ENCODE measurements at places on chromosomes 16 and 17.
A peak's percentile ranks its signal among the peaks of the same experiment; 100 is the strongest.

DNA sequence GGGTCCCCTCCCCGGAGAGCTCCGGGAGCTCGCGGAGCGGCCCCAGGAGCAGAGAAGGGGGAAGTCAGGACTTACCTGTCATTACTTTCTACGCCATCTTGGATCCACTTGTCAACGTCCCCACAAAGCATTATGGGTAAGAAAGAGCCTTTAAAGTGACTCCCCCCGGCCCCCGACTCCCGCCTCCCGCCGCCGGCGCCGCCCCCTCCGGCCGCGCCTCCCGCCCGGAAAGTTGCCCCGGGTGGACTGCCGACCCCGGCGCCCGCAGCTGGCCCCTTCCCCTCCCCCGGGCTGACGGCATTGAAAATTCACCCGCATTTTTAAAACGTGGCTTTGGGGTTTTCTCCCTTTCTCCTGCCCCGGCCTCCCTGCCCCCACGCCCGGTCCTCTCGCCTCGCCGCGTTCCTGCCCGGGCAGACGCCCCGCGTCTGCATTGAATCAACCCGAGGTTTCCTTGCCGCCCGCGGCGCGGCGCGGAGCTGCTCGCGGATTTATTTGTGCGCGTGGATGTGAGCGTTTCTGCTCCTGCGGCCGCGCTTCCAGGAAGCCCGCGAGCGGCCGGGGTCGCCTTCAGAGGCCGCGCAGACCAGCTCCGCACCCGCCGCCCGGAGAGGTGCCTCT lies at the start of gene HELZ:
TSS of gene HELZ (minus strand) at position 124 of the 621 bp plus-strand sequence. CDS start 26,392 bp downstream, outside the sequence.
- DNase-seq: peak; percentile 82

GRCh38 chr16:66693149-66693548 lies 3.4 kb downstream of the CMTM4 start:
- DNase-seq: no peak

- DNase-seq: no peak
Observed at GRCh38 chr16:89067677-89068443, 25.8 kb upstream of the ACSF3 start.

DNA sequence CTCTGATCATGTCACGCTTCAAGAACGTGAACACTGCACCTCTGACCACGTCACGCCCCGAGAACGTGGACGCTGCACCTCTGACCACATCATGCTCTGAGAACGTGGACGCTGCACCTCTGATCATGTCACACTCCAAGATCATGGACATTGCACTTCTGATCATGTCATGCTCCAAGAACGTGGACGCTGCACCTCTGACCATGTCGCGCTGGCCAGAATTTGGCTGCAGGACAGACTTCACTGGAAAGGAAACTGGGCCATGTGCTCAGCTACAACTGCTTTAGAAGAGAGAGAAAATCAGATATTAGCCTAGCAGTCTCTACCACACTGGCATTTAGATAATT lies 182.7 kb downstream of the RPTOR start:
- DNase-seq: no peak

GRCh38 chr17:55722016-55722736 lies 488 bp downstream of the TMEM100 start:
- DNase-seq: no peak

DNA sequence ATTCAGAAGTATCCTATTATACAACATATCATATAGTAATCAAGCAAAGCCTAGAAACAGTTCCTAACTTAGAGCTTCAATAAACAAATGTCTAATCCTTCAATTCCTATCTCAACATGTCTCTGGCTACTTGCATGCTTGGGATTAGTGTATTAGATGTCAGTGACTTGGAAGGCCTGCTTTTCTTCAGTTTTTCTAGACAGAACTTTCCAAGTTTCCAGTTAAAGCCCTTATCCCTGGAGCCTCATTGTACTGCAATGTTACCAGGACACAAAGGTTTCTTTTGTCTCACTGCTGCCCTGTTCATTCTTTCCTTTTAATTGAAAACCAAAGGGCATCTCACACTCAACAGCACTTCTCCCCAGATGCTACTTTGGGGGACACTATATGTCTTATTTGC lies 16.5 kb downstream of the PSME3IP1 start:
- no peak for DNase-seq

GRCh38 chr16:50252082-50252611 lies 14.2 kb upstream of the ADCY7 start:
- DNase-seq: no peak

GRCh38 chr17:49968405-49969133 lies 421 bp upstream of the DLX4 start:
- peak; percentile 76 for DNase-seq

GRCh38 chr17:601244-601925 lies 113.3 kb downstream of the VPS53 start:
- DNase-seq: no peak

DNA sequence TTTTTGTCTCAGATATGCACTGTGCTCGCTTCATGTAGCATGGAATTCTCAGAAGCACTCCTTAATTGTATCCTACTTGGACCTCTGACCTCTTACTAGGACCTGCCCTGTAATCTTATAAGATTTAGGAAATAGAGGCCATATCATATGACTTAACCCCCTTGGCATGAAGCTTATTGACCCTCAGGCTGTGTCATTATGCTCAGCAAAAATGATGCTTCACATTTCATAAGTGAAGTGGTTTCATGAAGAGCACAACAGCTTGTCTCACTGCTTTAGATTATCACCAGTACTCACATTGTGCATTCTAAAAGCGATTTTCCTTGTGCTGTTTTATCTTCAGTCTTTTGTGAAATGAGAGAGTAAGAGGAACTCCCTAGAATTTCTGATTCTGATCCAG lies 6.4 kb downstream of the PHKB start:
- DNase-seq: no peak

DNA sequence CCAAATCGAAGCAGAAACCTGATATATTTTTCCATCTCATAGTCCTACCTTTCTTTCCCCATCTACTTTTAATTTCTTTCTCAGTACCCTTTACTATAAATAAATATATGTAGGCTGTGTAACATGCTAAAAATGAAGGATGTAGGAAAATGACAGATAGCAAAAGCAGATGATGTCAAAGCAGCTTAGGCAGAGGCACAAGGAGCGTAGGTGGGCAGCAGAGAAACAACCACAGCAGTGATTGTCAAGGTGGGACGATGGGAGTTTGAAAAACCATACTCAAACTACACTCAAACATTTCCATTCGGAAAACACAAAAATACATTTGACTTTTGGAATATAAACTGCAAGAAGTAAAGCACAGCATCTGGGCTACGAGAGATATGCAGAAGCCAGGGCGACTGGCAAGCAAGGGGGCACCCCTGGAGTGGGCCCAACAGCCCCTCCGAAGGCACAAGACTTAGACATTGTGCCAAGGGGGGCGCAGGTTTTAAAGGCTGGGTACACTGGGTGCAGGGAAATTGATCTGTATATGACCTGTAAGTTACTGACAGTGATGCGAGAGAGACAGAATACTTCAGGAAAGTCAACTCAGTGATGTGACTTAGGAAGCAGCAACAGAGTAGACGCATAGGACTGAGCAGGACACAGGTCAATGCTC lies 31.1 kb downstream of the SNN start:
- DNase-seq: no peak

GRCh38 chr16:476039-476438 lies 50.6 kb downstream of the RAB11FIP3 start:
- DNase-seq: no peak

- DNase-seq: no peak
Observed at GRCh38 chr17:45332989-45333701, 16.3 kb upstream of the MAP3K14 start.

DNA sequence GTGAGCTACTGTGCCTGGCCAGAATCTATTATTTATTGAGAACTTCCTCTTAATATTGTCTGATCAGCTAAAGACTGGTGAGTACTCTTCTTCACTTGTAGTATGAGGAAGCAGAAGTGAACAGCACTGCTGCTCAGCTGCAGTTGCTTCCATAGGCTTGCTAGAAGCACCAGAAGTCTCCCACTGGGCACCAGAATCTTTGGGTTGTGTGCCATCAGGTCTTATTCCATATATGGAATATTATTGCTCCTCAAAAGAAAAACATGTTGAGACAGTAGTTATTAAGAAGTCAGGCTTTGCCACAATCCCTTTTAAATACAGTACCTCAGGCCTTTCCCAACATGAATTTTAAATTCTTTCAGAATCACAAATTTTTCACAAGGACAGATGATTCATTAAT lies 17.2 kb downstream of the SNTB2 start:
- no peak for DNase-seq

DNA sequence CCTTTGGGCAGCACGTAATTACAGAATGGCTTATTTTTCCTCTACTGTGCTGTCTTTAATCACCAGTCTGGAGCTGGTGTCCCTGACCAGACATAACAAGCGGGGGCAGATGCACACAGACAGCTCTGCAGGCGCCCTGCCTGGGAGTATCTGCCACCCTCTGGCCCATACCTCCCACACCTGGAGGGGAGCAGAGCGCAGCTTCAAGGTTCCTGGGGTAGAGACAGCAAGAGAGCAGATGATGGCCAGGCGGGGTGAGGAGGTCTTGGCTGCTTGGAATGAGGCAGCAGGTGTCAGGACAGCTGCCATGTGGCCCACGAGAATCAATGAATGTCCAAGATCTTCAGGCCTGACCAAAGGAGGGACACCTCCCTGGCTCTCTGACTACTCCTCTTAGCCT lies 23.8 kb downstream of the TMEM94 start:
- DNase-seq: no peak

- DNase-seq: no peak
Observed at GRCh38 chr17:79831265-79832217, 7.7 kb downstream of the CBX4 start.

GRCh38 chr17:77118251-77118928 lies 22.4 kb upstream of the SEC14L1 start:
- no peak for DNase-seq

GRCh38 chr17:8532021-8532420 lies 96.3 kb downstream of the NDEL1 start:
- no peak for DNase-seq

DNA sequence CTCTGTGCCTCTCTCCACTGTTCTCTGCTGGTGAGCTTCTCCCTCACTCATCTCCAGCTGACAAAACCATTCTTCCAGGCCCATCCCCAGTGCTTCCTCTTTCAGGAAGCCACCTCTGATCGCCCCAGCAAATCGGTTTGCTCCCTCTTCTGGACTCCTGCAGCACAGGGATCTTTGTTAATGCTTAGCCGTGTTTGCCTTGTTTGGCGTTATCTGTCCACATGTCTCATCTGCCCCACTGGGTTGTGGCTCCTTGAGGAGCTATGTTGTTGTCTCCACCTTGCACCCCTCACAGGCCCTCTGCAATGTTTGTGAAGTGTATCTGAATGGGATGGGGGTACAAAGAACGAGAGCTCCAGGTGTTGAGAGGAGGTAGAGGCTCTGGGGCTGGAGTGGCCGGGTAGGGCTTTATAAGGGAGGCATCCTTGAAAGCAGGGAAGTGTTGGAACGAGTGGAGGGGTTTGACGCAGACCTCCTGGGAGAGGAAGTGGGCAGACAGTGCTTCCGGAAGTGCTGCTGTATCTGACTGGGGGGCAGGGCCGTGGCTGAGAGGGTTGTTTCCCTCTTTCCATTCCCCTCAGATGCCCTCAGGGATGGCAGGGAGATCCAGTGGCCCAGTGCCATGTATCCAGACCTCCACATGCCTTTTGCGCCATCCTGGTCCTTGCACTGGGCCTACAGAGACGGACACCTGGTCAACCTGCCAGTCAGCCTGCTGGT lies 27.8 kb downstream of the CASKIN2 start:
- DNase-seq: no peak

GRCh38 chr17:38619937-38620550 lies 14.3 kb upstream of the SRCIN1 start:
- no peak for DNase-seq

- no peak for DNase-seq
Observed at GRCh38 chr16:71771571-71771970, 37.1 kb downstream of the AP1G1 start.

GRCh38 chr17:40312131-40312731 lies 3.3 kb downstream of the RARA start:
- DNase-seq: no peak

GRCh38 chr16:13021996-13022395 lies 120.6 kb downstream of the SHISA9 start:
- no peak for DNase-seq

DNA sequence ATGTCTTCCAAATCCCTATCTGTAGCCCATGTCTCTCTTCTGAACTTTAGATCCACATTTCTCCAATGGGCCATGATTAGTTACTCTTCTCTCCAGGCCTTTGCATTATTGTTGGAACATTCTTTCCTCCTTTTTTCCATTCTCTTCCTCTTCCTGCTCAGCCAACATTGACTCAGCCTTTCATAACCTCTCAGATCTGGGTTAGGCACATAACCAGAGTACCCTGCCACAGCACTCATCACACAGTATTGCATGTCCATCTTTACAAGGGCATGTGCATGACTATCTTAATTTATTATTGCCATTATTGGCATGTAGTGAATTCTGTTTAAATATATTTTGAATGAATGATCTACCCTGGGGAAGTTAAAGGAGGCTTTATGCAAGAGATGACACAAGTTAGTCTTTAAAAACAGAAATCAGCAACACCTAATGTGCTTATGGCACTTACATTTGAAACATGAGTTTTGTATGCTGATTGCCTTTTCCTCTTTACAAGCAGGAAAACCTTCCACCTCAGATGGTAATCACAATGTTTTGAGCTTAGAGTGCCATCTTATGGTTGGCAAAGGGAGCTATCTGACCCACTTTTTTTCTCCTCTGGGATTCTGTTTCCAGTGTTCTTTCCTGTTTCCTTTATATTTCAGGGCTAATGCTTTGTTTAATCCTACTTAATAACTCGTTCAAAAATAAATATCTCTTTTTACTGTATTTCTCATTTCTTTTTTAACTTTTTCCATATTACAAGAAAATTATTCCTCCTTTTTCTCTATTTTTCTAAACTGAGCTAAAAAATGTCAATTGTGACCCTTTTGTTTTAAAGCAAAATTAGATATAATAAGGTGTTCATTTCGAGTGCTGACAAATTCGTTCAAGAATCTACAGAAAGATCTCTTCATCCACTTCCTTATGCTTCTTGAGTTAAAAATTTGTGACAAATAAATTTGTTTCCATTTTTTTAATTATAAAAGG lies 151.0 kb upstream of the RBL2 start:
- peak; percentile 59 for DNase-seq

DNA sequence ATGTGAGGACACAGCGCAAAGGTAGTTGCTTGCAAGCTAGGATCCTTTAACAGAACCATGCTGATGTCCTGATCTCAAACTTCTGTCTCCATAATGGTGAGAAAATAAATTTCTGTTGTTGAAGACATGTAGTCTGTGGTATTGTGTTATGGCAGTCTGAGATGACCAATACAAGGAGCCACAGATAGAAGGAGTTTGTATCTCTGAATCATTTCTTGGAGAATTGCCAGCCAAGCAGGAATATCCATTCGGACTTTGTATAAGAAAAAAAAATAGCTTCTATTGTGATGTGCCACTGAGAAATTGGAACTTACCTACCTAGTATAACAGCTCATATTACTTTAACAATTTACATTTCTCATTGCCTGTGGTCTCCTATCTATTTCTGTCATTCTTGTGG lies 447.6 kb upstream of the CA10 start:
- DNase-seq: no peak
